Left ventricle myocardium superior (tissue), 1 donor: ENCODE measurements at places on chromosomes 7 and 10. TPM values are rescaled to one million over a fixed set of nuclear protein-coding genes. Genes with fewer than 3 reads are reported as not detected.

GRCh38 chr10:98332623-98333269 lies 64.8 kb upstream of the LOXL4 start:
- no peak for DNase-seq

The NMT2 gene
- 14.9 TPM for total RNA-seq

The ATOH7 gene
- total RNA-seq, result not detected

The GIMAP6 gene
- 31.5 TPM for total RNA-seq

The LRRC17 gene
- 1.9 TPM for total RNA-seq

The PDZD7 gene
- total RNA-seq, result 0.17 TPM

The ACHE gene
- 0.40 TPM for total RNA-seq
